Epithelial cell of proximal tubule (primary cell): ENCODE measurements at places on chromosomes 2 and 18. TPM values are rescaled to one million over a fixed set of nuclear protein-coding genes. Genes with fewer than 3 reads are reported as not detected.

The TSGA10 gene
- 2.4 and 2.5 TPM in 2 replicates for total RNA-seq

DNA sequence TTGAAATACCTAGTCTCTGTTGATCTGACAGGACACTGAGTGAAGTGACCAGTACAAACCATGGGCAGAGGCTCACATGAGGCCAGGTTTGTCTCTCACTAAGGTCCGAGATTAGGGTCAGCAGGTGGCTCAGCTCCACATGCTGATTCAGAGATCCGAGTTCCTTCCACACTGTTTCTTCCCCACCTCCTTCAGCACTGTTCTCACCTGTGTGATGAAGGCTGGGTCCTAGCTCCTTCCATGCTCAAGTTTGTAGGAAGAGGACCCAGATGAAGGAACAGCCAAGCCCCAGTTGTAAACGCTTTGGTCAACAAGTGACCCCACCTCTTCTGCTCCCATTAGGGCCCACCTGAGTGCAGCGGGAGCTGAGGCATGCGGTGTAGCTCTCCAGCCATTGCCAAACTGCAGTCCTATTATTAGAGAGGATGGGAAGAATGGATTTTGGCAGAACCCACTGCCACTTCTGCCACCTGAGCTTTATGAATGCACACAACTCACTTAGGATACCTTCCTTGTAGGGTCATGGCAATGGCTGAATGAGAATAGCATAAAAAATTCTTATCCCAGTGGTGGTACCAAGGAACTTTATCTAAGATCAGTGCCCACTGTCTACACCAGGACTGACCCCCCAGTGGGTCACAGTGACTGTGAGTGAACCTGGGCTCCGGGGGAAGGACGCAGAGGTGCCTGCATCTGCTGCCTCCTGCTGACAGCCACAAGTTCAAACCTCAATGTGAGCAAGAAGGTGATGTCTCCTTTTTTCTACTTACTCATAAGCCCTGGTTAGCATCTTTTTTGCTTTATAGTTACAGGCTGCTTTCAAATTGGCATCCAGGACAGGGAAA, 324.8 kb upstream of the HS6ST1 start:
- no peak for DNase-seq

DNA sequence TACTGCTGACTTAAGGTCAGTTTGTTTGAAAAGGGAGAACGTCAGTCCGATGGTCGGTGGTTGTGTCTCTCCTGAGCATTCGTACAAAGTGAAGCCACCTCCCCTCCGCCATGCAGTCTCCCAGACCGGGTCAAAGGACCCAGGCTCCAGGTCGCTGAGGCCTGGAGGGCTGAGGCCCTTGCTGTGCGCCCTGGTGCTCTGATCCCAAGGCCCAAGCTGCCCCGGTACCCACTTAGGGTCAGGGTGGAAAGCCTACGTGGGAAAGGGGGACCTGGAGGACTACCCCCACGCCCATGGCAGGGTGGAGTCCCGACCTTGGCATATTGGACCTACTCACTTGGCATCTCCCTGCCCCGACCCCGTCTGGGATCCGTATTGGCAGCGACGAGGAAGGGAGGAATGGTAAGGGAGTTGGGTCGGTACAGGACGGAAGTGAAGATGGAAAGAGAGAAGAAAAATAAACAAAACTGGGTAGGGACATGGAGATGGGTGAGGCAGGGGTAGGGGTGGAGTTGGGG, 8.0 kb upstream of the SIX3 start:
- DNase-seq = no peak

DNA sequence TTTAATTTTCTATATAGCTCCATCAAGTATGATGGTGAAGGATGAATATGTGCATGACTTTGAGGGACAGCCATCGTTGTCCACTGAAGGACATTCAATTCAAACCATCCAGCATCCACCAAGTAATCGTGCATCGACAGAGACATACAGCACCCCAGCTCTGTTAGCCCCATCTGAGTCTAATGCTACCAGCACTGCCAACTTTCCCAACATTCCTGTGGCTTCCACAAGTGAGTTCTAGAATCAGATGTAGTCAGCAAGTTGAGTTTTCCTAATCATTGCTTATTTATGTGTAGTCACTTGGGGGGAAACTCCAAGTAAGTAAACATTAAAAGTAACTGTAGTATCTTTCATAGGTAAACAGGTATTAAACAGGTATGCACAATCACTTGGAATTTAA, 24.8 kb downstream of the SMAD4 start:
- no peak for DNase-seq

The NYAP2 gene
- not detected in 2 replicates for total RNA-seq

DNA sequence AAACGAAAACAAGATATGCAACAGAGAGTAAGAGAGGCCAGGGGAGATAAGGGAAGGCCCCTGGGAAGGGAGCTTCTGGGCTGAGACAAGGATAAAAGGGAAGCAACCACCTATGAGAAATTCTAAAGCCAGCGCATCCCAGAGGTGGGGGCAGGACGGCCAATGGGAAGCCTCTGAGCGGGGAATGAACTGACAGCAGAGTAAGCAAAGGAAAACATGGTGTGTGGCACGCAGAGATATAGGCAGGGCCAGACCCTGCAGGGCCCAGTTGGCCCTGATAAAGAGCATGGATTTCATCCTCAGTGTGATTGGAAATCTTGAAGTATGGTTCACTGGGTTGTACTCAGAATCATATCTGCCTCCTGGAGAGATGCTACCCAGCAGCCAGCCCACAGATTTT, 78.7 kb downstream of the IRS1 start:
- no peak for DNase-seq

The CD302 gene
- total RNA-seq = 1.7 and 2.0 TPM in 2 replicates

DNA sequence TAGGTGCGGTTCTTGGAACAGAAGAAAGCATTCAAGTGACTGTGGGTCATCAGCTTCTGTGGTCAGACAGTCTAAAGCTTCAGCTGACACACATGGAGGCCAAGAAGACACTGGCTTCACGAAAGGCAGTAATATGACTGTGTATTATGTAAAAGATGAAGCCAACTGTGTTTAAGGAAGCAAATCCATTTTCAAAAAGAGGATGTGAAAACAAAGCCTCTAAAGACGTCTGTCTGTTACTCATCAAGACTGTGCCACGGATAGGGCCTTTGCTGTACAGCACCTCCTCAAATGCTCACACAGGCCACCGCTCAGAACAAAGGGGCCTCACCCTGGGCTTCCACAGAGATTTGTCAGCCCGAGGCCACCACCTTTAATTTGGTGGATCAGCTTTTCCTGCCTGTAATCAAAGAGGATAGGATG, 21.1 kb upstream of the TMEM163 start:
- no peak for DNase-seq

The C1GALT1C1L gene
- 0.29 and 1.1 TPM in 2 replicates for total RNA-seq

The UGT1A3 gene
- total RNA-seq = not detected in 2 replicates

GRCh38 chr2:27959496-27959895, 69.0 kb downstream of the BABAM2 start:
- DNase-seq = no peak

DNA sequence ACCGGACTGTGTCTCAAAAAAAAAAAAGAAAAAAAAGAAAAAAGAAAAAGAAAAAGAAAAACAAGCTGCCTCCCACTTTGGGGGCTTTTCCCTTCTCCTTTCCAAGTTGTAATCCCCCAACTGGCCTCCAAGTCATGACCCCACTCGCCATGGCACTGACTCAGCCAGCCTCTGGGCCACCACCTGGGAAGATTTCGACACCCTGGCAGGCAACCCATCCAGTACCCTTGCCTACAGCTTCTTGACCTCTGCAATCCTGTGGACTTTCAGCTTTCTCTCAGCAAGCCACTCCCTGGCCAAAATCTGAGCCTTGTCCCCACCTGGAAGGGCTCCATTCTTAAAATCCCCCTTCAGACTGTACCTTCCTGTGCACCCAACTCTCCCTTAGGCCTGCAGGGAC, 22.3 kb upstream of the FOSL2 start:
- DNase-seq = no peak

The SIX3 gene
- not detected in 2 replicates for total RNA-seq

- no peak for DNase-seq
Observed at GRCh38 chr18:950882-951495, 46.3 kb downstream of the ADCYAP1 start.

The UGT1A1 gene
- total RNA-seq = not detected in 2 replicates

DNA sequence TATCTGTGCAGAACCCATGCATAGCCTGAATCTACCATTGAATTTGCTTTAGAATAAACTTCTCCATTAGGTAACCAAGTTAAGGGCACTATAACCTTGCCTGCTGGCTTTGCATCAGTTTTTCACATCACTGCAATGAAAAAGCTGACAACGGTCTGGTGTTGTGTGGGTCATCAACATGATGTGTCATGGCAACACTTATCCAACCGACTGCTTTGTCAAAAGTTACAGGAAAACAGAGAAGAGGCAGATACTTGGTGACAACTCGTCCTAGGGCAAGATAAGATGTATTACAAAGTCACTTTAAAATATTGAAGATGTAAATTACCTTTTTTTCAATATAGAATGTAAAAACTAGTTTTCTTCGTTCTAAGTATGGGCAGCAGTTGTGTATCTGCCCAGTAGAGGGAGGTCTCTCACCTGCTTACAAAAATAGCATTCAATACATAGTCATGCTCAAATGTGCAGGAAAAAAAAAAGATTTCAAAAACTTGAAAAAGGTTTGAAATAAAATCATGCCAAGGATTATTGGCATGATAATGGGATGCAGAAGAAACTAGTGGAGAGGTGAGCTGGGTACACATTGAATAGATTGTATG, 96.3 kb downstream of the EVA1A start:
- no peak for DNase-seq

The CCDC74B gene
- 2.1 and 5.6 TPM in 2 replicates for total RNA-seq

The CROCC2 gene
- not detected in 2 replicates for total RNA-seq

The IL1F10 gene
- total RNA-seq = not detected in 2 replicates

- peak; percentile 54 for DNase-seq
Observed at GRCh38 chr2:105324732-105325131, 4.8 kb downstream of the TGFBRAP1 start.

The CD8B2 gene
- 0.29 TPM in 1 of 2 replicates, not detected in the other for total RNA-seq

DNA sequence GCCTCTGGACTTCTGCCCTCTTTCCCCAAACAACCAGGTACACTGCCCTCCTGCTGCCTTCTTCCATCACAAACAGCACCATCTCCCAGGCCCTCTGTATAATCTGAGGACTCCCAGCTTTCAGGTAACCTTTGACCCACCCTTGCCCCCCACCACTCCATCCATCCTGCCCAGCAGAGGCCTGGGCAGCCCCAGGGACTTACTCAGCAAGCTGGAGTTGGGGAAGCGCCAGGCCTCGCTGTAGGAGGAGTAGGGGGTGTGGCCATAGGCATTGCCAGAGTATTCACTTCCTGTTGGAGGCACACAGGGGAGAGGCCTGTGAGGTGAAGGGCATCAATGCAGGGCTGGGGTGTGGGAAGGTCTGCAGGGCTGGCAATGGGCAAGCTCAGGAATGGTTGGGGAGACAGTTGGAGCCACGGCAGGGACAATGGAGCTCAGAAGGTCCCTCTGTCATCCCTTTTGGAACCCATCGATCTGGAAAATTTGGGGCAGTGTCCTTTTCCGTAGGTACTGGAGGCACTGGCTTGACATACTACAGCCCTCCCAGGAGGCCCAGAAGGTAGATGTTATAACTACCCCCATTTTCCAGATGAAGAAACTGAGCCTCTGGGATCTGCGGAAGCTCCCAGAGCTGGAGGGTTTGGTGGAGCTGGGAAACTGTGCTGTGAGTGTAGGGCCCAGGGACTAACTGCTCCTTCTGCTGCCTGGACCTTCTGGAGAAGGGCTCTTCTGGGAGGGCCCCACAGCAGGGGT, 46.3 kb downstream of the PSD4 start:
- no peak for DNase-seq
